Activated naive CD4-positive, alpha-beta T cell treated with anti-CD3 and anti-CD28 coated beads, Interleukin-2, amount 50 U/mL, for 16 hours (primary cell): ENCODE measurements at places on chromosomes 4 and X.

DNA sequence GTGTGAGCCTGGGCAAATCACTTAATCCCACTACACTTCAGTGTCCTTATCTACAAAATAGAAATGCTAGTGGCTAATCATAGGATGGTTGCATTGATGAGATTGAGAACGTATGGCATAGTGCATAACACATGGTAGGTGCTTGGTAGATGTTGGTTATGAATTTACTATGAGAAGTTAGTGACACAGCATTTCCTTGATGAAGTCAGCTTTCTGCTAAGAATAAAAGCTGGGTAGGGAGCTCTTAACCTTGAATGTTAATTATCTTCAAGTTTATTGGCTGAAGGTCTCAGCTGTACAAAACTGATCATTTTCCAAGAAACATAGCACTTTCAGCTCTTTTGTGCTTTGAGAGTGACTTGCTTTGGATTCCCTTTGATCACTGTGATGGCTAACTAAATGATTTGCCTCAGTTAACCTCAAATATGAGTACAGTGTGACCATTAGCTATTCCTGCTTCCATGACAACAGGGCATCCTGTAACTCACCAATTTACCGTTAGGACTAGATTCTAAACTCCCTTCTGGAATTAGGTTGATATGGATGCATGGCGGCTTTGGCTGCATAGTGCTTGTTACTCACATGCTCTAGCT lies 17.8 kb downstream of the PDK3 start:
- no peak for DNase-seq

DNA sequence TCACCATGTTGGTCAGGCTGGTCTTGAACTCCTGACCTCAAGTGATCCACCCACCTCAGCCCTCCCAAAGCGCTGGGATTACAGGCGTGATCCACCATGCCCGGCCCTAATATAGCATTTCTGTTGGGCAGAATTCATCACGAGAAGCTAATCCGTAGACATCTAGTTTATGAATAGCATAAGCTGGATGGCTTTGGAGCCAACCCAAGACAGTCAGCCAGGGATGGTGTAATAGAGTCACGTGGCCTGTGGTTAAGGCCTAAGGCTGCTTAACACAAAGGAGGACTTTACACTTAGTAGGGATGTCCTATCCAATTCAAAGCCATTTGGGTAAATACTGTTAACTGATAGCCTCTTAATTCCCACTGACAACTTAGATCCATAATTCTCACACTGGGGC lies 173.6 kb downstream of the RAP1GDS1 start:
- no peak for DNase-seq

DNA sequence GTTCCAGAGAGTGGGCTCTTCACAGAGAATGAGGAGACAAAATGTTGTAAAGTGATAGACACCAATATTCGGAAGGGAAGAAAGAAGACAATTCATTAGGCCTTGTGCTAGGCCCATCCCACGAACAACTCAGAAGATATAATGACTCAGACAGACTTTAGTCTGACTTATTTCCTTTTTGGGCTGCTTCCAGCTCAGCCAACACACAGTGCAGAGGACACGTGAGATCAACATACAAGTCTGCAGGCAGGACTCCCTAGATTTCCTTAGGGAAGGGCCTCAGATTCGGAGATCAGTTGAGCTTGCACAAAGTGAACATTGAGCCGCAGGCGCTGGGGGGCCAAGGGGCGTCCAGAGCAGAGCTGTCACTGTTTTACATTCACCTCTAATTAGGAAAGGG lies 290.7 kb upstream of the TENM3 start:
- no peak for DNase-seq

DNA sequence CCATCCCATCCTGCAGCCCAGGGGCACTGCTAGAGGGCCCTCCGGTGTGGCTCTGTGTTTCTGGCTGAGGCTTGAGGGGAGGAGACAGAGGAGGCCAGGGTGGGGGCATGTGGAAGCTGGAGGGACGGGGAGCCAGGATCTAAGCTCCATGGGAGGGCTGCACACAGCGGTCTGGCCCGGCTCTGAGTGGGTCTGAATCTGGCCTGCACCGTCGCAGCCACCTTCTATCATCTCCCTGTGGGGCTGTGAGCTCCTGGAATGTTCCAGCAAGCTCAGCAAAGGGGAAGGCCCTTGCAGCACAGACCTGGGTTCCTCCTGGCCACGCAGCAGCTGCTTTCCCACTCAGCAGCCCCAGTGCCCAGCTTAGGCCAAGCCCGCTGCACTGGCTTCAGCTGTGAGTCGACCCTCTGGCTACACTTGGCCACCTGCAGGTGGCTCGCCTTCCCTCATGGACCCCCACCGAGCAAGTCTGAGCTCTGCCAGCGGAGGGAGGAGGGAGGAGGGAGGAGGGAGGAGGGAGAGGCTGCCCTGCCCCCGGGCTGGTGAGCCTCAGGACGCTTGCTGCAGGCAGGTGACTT lies 5.3 kb downstream of the NKX1-1 start:
- DNase-seq, result no peak

GRCh38 chr4:119930546-119930945 lies 136.1 kb downstream of the MAD2L1 start:
- no peak for DNase-seq

GRCh38 chr4:182973511-182973911 lies 56.3 kb upstream of the DCTD start:
- DNase-seq, result no peak

- DNase-seq, result no peak
These were observed 68.0 kb downstream of the ADRA2C start for GRCh38 chr4:3834186-3834662.

DNA sequence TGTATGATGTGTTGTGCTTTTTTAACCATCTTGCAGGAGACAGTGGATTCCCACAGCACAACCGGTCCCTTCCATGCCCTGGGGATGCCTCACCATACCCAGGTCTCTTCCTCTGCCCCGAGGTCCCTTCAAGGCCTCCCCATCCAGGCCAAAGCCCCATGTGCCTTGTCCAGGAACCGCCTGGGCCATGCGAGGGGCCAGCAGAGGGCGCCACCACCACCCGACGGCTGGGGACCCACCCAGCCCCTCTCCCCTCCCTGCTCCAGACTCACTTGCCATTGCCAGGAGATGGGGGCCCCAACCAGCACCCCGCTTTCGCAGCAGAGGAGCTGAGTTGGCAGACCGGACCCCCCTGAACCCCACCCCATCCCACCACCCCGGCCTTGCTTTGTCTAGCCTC lies 485.5 kb downstream of the TRAM1L1 start:
- DNase-seq, result no peak

DNA sequence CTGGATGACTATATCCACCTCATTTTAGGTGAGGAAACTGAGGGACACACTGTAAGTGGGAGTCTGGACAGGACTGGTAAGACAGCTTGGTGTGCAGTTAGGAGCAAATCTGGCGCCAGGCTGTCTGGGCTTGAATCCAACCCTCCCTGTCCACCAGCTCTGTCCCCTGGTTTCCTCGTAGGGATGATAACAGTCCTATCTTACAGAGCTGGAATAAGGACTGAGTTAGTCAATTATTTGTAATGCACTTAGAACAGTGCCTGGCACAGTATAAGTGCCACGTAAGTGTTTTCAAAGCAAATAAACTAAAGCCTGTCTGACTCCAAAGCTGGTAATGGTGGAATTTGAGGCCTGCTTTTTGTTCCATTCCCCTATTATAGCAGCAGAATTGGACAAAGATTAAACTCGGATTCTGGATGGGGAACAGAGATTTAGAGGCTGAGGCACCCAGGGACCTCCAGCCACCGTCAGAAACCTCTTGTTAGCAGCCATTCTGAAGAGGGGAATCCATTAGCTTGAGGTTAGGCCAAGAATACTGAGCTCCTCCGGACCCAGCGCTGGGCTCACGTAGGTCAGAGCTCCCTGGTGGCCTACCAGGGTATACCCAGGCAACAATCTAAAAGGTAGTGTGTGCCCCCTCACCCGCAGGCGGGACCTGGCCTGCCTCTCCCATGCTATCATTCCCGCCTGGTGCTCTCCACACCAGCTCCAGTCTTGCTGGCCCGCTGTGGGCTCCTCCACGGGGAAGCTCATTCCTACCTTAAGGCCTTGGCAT lies 102.1 kb downstream of the UCHL1 start:
- DNase-seq, result no peak

- no peak for DNase-seq
These were observed 5.1 kb downstream of the RAB33B start for GRCh38 chr4:139458999-139459398.

DNA sequence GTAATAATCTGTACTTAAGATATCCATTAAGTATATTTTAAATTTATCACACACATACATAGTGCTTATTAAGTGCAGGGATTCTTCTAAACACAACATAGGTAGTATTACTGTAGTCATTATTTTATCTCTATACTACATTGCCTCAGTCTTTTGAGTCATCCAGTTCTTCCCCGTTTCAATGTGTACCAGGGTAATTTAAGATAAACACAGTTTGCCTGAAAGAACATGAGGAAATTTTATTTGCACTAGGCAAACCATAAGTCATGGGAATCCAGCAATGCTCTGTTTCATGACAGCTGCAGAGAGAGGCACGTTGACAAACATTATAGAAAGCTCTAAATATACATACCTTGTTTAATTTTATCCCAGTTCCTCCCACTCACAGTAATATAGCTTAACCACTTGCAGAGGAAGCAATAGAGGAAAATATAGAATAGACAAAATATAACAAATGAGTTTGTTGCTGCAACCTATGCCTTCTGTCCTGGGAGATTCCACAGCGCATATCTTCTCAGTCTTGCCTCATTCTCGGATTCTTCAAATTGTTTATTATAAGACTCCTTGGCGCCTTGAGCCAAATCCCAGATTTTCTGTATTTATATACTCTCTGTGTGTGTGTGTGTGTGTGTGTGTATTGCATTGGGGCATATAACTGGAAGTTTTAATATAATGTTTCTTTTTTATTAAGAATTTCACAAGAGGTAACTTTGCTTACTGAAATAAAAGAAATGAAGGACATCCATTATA lies 258.6 kb downstream of the FAM133A start:
- no peak for DNase-seq

- DNase-seq, result no peak
These were observed 7.5 kb downstream of the STIM2 start for GRCh38 chr4:26867914-26868684.
